Tibial nerve (tissue), 4 donors: ENCODE measurements at places on chromosomes 11 and 22. TPM values are rescaled to one million over a fixed set of nuclear protein-coding genes. Genes with fewer than 3 reads are reported as not detected.
A peak's percentile ranks its signal among the peaks of the same experiment; 100 is the strongest.

DNA sequence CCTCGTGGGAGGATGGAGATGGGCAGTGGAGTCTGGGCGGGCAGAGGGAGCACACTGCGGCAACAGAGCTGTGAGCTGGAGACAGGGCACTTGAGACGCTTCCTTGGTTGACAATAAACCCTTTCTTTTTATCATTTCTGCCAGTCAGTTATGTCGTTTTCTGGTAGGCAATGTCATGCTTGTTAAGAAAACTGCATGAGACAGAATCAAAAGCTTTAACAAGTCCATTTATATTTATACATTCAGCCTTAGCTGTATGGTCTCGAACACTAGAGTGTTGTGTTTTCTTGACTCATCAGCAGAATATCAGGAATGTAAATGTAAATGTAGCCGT is 31.9 kb downstream of the PPFIA1 start:
- no peak for DNase-seq

DNA sequence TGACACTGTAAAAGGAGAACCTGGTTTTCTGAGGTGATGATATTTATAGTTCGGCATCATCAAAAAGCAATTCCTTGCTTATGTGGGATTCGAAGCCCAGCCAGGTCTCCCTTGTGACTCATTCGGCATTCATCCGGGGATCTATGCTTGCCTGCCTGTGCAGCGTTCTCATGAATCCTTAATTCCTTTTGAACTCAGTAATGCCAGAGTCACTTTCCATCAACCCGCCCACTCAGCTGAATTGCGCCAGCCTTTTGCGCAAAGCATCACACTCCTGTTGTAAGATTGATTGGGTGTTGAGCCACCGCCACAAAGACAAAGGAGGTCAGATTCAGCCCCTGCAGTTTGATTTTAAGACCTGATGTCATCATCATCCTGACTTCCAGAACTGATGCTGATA is 128.6 kb downstream of the SLC17A6 start:
- no peak for DNase-seq

DNA sequence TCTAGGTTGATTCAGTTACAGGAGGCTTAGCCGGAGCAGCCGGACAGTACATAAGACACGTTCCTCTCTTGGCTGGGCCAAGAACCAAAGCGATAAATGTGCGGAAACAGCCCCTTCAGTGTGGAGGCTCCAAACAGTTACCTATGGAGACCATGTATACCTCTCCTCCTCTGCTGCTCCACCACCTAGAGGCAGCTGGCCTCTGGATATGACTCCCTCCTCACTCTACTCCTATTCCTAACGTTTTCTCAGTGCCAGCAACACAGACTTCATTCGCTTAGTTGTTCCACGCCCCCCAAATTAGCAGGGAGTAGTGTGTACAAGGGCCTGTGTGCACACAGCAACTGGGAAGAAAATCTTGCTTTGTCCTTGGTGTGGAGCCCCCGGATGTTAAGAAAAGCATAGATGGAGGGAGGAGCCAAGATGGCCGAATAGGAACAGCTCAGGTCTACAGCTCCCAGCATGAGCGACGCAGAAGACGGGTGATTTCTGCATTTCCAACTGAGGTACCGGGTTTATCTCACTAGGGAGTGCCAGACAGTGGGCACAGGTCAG is 362.3 kb upstream of the KIRREL3 start:
- DNase-seq, result no peak

DNA sequence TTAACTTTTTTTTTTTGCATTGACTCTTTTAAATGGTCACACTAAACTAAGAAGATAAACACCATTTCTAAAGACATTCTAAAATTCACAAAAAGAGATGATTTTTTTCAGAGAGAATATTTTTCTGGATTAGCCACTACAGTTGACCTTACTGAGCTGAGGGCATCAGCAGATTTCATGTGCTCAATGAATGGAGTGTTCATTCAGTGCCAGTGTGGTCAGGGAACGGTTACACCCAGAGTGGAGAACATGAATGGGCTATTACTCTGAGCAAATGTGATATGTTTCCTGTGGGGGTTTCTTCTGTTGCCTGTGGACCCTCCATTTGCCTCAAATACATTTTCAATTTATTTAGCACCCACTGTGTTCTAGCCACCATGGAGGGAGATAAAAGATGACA is 19.1 kb downstream of the PKNOX2 start:
- DNase-seq, result no peak

DNA sequence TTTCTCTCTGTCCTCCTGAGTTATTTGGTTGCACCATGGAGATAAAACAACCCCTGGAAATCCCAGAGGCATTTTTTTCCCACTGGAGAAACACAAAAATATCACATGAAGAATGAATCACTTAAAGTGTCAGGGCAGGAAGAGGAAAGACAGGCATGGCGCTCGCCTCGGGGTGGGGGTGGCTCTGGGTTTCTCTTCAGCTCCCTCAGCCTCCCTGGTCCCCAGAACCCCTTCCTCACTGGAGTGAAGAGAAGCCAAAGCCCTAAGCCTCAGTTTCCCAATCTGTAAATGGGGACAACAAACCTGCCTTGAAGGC is 938 bp downstream of the SHISAL1 start:
- DNase-seq, result no peak

DNA sequence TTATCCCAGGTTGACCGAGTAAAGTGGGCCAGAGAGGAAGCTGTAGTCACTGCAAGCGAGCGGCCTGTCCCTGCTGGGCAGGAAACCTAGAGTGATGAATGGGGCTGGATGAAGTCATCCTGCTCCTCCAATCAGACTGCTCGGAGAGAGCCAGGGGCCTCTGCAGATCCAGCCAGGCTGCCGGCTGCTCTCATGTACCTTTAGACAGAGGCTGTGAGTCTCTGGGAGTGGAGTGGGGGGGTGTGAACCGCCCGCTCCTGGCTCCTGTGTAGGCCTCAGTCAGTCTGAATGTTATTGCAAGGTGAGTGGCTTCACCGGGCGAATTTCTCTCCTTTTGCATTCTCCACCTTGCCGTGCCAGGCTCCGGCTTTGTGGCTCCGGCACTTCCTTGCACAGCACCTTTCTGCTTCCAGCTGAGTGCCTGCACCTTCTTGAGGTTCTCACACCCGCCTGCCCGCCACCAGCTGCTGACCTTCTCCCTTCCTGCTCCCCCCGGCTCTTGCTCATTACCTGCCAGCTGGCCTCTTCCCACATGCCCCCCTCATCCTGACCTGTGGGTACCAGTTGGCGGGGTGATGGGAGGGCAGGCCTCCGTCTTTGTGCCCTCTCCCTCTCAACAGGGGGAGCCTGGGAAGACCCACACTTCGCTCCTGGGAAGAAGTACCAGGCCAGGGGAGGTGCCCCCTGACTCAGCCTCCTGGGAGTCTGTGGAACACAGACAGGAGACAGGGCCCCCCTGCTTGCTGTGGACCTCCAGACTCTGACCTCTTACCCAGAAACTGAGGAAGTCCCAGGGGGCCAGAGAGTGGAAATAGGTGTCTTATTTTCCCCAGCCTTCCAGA is 79.9 kb downstream of the GRAMD1B start:
- DNase-seq, result no peak

Gene ARHGEF17
- 102 TPM for total RNA-seq

Gene PATE2
- not detected for total RNA-seq

DNA sequence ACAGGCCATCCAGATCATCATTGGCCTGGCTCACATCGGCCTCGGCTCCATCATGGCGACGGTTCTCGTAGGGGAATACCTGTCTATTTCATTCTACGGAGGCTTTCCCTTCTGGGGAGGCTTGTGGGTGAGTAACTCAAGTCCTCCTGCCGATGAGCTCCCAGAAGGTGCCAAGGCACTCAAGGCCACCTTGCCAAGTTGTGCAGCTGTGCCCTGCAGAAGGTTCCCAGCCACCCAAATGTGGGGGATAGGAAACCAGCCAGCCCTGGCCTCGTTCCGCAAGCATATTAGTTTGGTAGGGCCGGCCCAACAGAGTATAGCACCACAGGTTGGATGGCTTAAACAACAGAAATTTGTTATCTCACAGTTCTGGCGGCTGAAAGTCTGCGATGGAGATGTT is 4.0 kb downstream of the MS4A8 start:
- no peak for DNase-seq

Gene GLYATL2
- not detected for total RNA-seq

Gene SPTY2D1
- 12.3 TPM for total RNA-seq

DNA sequence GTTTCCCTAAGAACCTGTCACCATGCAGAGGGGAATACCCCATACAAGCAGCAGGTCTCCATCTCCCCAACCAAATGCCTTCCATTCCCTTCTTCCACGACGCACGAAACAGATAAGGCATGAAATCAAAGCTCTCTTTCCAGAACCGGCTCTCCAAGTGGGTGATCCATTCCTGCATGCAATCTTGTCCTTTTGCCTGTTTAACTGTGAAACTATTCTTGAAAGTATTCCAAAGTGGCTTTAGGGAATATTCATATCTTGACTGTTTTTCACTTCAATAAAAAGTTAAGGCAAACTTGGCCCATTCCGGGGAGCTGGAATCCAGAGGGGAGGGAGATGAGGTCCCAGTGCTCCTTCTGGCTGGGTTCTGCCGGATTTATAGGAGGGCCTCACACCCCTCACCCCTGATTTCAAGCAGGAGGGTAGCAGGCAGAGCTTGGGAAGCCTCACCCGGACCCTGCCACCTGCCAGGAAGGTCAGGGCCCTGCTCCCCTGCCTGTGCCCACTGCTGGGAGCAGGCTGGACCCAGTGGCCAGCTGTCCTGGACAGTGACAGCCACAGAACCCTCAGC is 60.9 kb downstream of the SCGB1A1 start:
- peak; percentile 16 for DNase-seq

GRCh38 chr22:44179989-44180705 is 578 bp upstream of the PARVG start:
- no peak for DNase-seq

- no peak for DNase-seq
Observed at GRCh38 chr22:27895600-27895999, 23.5 kb downstream of the PITPNB start.

Gene PDGFD
- total RNA-seq, result 26.0 TPM

DNA sequence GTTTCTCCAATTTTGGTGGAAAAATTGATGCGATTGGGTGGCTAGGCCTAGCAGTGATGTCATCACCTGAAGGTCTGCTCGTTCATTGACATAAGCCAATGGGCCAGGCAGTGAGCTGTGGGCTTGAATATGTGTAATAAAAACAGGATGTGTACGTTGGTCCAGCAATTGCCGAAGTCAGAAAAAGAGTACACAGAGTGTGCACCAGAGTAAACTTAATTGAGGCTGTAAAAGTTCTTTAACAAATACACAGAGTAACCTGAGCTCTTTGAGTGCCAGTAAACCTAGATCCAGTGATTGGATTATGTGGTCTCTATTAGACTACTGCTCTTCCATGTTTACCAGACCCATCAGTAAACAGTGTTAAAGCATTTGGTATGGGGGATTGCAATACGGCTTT is 13.0 kb upstream of the GLYATL1 start:
- no peak for DNase-seq

DNA sequence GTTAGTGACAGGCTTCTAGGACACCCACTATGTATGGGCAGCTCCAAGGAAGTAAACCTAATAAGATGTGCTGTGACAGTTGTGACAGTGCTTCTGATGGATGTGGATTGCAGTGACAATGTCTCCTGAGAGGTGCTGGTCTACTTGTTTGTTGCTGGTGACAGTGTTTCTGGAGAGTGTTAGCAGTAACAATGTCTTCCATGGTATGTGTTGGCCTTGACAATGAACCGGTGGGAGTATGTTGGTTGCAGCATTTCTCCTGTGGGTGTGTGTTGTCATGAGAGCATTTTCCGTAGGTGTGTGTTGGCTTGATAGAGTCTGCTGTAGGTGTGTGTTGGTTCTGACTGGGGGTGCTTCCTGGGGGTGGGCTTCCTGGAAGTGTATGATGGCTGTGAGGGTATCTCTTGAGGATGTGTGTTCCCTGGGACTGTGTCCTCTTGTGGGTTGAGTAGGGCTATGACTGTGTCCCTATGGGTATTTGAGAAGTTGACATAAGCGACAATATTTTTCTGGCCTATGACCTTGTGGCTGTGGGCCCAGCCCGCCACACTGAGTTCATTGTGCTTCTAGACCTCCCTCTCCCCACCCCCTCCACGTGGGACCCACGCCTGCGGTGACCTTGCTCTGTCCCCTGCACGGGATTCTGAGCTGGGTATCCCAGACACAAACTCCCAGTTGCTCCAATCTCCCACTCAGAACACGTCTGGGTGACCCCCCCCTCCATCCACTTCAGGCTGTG is 1.2 kb downstream of the DCHS1 start:
- no peak for DNase-seq

DNA sequence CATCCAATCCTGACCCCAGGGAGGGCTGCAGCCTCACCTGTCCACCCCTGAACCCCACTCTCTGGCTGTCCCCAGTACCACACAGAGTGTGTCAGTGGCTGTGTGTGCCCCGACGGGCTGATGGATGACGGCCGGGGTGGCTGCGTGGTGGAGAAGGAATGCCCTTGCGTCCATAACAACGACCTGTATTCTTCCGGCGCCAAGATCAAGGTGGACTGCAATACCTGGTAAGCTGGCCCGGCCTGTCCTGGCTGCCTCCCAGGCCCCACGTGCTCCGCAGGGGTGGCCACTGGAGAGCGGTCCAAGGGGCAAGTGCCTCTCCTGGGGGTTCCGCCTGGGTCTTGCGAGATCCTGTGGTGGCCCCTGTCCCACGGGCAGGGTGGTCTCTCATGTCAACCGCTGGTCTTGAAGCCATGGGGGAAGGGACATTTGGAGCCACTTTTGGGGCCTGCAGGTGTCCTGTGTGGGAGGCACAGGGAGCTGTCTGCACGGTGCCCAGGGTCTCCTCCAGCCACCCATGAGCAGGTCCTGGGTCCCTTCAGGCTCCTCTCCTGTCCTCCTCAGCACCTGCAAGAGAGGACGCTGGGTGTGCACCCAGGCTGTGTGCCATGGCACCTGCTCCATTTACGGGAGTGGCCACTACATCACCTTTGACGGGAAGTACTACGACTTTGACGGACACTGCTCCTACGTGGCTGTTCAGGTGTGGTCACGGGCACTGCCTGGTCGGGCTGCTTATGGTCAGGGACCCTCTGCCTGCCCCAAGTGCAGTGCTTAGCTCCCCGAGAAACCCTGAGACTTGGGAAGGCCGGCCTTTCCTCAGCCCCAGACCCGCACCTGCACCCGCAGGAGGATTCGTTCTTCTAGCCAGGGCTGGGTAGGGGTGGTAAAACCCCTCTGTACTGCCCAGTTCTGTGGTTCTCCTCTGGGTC is 11.8 kb downstream of the MUC2 start:
- no peak for DNase-seq

Gene CD3D
- not detected for total RNA-seq

Gene DDTL
- total RNA-seq, result 3.3 TPM

GRCh38 chr11:92211576-92212167 is 12.9 kb upstream of the FAT3 start:
- DNase-seq, result no peak

DNA sequence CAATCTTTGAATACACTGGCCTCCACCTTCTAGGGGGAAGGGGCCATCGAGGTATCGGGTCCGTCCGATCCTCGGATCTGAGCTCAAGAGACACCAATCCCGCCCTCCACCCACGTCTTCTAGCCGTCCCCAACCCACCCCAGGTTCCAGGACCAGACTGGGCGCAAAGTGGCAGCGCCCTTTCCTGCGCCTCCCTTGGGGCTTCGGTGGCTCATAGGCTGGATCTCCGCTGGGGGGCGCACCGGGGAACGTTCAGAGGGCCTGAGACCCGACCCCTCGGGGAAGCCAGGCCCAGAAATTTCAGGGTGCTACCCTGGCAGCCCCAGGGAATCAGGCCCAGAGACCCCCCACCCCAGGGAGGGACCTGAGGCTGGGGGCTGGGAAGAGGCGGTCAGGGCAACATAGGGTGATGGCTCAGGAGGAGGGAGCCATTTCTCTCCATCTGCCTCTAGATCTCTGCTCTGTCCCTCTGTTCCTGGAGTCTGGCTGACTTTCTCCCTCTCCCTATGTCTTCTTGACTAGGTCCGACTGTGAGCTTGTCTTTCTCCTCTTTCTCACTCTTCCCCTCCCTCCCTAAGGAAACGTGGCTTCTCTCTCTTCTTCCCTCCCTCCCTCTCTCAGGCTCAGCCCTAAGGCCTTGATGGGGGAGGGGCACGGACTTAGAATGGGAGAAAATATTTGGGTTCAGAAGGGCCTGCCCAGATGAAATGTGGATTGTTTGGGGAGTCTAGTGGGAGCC is 1.1 kb downstream of the CREB3L1 start:
- no peak for DNase-seq
